ENCODE measurements at places on chromosomes 1 and 21.

- no peak for DNase-seq
Observed at GRCh38 chr1:77310924-77311323, 29.1 kb downstream of the AK5 start.

GRCh38 chr1:62834400-62834961, 50.5 kb downstream of the ATG4C start:
- DNase-seq, result no peak

DNA sequence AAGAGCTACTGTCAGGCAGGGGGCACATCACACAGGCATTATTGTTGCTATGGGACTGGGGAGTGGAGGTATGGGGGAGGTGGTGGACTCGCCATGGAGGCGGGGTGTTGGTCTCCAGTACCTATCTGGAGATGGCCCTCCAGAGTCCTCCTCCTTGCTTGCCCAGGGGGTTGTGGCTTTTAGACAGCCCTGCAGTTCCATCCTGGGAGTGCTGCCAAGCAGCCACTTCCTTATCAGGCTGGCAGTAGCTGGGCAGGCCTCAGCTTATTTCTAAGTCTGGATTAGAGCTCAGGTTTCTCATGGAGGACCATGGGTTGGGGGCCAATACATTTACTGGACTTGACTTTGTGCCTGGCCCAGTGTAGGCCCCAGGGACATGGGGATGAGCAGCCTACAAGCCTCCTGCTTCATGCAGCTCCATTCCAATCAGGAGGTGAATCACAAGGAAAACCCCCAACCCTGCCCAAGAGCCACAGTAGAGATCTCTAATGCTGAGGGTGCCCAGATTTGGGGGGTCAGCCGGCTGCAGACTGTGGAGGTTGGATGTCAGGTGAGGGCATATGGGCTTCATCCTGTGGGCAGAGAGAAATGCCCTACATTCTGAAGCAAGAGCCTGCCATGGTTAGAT, 210.7 kb upstream of the EDN2 start:
- no peak for DNase-seq

DNA sequence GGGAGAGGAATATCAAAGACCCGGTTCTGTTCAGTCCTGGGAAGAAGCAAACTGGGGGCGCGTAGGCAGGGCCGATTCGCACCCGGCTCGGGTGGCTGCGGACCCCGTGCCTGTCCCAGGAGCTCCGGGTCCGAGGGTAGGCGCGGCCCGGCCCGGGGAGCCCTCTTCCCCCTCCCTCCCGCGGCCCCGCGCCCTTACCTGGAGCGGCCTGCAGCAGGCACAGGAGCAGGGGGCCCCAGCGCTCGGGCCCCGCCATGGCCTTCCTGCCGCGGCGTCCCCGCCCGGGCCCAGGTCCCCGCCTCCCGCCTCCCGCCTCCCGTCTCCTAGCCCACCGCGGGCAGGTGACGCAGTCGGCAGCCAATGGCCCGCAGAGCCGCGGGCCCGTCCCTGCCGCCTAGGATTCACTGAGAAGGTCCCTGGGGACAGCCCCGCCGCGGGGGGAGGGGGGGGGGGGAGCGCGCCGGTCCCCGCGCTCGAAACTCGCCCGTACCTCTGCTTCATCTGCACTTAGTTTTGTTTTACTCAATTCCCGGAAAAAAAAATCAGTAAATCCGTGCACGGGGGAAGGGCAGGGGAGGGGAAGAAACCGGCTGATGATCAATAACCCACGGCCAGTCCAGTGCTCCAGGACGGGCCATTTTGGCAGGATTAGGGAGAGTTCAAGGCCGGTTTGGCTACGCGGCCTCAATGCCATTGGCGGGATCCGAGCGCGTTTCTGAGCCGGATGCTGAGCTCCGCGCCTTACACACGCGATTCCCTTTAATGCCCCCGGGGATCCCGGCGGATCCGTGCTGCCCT, at the start of gene IFNLR1:
Gene IFNLR1 (minus strand): TSS at position 297 of the 798 bp plus-strand sequence. CDS start 41 bp downstream, at position 256.
- DNase-seq, result peak; percentile 58

DNA sequence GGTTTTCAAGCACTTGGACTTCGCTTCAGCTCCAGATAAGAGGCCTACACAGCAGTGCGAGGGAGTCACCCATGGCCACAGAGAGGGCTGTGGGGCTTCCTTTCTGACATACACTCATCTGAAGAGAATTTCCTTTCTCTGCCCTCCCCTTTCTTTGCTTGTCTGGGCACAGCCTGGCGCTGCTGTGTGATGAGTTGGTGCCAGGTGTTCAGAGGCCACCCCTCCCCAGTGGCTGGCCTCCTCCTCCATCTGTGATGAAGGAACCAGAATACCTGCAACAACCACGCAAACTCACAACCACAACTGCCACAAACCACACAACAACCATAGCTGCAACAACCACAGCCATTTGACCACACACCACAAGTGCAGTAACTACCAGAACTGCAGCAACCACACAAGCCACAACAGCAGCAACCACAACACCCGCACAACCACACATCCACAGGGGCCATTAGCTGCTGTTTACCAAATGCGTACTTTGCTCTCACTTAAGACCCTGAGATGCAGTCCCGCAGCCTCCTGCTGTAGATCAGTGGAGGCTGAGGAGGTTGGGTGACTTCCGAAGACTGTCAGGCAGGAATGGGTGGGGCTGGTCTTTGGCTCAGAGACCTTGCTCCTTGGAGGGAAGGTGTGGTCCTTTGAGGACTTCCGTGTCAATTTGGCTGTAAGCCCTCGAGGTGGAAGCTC, 71.1 kb downstream of the IER5 start:
- DNase-seq, result no peak

DNA sequence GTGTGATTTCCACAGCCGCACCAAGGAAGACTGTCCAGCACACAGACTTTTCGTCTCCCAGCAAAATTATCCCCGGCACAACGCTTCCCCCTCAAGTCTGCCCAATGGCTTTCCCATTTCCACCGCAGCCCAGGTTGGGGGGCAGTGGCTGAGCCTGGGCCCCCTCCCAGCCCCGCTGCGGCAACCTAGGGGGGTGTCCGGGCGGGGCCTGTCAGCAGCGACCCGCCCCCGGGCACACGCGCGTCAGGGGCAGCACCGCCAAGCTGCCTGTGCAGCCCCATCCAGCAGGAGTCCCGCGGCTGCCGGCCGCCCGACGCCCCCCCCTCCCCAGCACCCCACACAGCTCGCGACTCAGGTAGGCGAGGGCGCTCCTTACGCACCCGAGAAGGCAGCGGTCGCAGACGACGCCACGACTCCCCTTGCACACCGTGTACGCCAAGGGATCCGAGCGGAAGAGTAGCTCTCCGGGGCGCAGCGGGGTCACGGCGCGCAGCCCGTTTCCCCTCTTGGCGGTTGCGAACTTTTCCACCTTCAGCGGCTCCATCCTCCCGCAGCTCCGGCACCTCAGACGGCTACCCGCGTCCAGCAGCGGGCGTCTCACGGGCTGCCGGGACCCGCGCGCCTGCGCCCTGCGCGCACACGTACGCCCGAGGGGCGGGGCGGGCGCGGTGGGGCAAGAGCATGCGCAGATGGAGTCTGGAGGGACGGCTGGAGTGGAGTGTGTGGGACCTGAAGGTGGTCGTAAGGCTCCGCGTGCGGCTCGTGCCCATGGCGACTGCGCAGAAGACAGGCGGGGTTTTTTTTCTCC, at the start of gene SMYD3:
Gene SMYD3 (minus strand): TSS at position 606 of the 808 bp plus-strand sequence.
- DNase-seq, result peak; percentile 40

GRCh38 chr1:181013144-181013543, 9.5 kb downstream of the STX6 start:
- no peak for DNase-seq

- peak; percentile 65 for DNase-seq
Observed at GRCh38 chr21:42474043-42474831, 21.8 kb downstream of the RSPH1 start.

DNA sequence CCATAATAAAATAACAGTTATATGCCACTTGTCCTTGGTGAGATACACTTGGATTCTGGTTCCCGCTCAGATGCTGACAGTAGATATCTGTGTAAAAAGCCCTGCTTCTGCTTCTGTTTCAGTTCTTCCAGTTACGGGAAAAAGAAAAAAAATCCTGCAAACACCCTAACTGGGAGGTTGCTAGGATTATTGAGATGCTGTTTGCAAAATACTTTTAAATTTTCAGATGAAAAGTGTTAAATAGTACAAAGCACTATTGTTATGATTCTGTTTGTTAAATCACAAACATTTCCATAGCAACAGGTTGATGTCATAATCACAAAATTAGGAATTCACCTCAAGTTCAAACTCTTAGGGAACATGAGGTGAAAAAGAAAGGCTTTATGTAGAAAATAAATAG, 232.3 kb downstream of the HMCN1 start:
- no peak for DNase-seq

- DNase-seq, result peak; percentile 68
Observed at GRCh38 chr1:202046748-202047708, 36.6 kb downstream of the ELF3 start.

- DNase-seq, result no peak
Observed at GRCh38 chr1:70754701-70755100, 292.9 kb downstream of the PTGER3 start.

- no peak for DNase-seq
Observed at GRCh38 chr1:117563492-117563875, 42.4 kb upstream of the TENT5C start.

GRCh38 chr21:16421965-16422364, 692.2 kb downstream of the USP25 start:
- DNase-seq, result no peak

DNA sequence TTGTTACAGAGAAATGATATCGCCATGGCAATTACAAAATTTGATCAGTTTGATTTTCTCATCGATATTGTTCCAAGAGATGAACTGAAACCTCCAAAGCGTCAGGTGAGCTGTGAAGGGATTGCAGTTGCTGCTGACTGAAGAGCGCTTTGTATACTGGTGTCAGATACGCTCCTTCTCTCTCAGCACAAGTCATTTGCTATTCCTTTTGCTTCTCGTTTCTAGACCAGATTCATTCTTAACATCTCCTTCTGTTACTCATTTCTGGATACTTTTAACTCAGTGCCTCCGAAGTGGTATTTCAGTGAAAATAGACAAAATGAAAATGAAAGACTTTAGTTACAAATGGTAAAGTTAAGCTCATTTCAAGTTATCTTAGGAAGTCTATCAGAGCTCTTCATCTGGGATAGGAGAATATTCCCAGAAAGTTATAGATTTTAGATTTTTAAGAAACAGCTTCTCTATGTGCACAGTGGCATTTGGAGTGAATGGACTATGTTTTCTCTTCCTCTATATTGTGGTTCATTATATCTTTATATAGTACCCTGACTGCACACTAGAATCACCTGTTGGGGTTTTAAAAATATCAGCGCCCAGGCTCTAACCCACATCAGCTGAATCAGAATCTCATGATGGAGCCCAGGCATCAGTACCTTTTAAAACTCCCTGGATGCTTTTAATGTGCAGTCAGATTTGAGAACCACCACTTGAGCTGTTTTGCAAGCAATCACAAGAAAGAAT, 30.3 kb upstream of the KCNQ4 start:
- DNase-seq, result no peak

DNA sequence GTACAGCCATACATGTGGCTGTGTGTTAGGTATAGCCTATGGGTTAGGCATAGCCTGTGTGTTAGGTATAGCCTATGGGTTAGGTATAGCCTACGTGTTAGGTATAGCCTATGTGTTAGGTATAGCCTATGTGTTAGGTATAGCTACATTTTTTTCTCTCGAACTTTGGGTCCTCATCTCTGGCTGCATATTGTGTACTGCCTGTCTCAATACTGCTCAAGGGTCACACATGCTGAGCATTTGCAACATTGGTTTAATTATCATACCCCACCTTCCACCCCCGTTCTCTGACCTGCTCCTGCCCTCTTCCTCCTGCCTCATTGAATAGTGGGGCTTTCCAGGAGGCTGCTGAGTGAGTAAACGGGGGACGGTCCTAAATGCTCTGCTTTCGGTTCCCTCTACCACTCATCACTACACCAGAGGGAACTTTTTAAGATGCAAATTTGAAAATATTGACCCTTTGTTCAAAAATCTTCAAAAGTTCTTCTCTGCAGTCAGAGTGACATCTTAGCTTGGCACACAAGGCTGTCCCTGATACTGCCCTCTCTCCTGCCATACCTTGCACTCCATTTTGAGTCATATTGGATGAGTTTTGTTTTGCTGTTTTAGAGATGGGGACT, 17.8 kb downstream of the OR2B11 start:
- DNase-seq, result no peak

DNA sequence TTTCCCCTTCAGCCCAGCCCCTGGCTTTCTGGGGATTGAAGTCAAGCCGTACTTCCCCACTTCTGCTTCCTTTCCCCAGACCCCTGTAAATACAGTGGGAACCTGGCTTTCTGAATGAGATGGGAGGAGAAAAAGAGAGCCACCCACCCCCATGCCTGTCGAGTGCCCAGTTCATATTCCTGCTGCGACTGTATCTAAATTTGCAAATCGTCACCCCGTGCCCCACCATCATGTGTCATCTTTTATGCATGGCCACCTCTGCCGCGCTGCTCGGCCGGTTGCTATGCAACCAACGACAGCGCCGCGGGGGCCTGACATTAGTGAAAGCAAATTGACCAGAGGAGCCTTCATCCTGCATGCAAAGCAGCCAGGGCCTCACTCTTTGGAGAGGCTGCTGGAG, 143.0 kb downstream of the ELAVL4 start:
- no peak for DNase-seq

GRCh38 chr1:13807209-13807608, 107.2 kb downstream of the PRDM2 start:
- peak; percentile 12 for DNase-seq

DNA sequence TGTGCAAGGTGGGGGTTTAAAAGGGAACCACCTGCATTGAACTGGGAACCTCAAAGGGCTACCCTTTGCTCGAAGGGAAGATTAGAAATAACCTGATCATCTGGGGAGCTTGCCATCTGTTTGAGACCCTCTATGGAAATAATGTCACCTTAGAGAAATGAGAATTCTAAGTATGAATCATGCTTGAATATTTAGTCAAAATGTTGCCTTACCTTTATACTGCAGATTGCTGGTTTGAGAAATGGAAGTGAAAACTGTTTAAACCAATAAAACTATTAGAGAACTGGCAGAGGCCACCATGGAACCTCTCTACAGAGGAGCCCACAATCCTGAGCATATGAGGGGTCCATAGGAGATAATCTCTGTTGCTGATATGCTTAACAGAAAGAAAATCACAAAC, 131.2 kb upstream of the FAM78B start:
- no peak for DNase-seq

DNA sequence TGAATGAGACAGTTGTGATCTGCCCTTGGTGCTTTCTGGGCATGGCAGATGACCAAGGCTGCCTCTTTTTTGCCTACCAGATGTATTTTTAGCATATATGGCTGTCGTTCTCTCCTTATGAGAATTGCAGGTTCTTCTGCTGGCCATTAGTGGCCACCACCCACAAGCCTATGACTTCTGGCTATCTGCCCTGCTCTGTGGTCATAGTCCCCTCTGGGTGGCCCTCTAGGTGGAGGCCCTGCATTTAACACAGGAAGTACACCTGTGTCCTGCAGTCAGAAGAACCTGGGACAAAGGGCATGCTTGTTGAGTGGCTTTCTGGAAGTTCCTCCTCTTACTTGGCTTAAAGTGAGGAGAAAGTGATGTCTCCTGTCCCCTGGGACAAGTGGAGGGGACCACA, 6.5 kb downstream of the FCAMR start:
- no peak for DNase-seq

- no peak for DNase-seq
Observed at GRCh38 chr1:211736351-211736915, 61.0 kb upstream of the NEK2 start.

GRCh38 chr1:111110197-111110899, 29.5 kb downstream of the DRAM2 start:
- DNase-seq, result no peak
